ENCODE measurements at places on chromosomes 4 and X.
A peak's percentile ranks its signal among the peaks of the same experiment; 100 is the strongest.

GRCh38 chr4:74202062-74202586 is 44.2 kb downstream of the MTHFD2L start:
- DNase-seq, result no peak

GRCh38 chrX:40109288-40110008 is 11.7 kb upstream of the BCOR start:
- DNase-seq, result no peak

DNA sequence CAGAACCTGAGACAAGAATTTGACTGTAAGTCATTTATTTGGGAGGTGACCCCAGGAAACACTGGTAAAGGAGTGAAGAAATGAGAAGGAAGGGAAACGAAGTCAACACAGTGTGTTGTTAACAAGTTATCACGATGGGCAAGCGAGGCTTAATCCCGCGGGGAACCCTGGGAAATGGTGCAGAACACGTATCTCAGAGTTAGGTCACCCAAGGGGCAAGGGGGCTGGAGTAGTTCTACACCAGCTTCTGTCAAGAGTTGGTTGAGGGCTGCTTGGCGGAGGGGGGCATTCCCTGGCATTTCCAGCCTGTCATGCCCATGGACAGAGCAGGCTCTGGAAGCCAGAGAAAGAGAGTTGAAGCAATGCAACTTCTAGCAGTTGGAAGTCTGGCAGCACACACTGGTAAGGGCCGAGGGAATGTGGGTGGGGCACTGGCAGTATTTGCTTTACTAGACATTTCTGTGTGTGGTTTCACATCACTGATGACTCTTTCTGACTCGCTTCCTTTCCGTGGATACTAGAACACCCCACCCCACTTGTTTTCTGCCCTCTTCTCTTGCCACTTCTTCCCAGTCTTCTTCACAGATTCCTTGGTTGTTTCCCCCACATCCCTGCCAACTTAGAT is 52.2 kb upstream of the ADGRG2 start:
- no peak for DNase-seq

GRCh38 chr4:65600656-65601055 is 69.6 kb downstream of the EPHA5 start:
- DNase-seq, result no peak

GRCh38 chrX:100975212-100975611 is 5.7 kb downstream of the ARL13A start:
- no peak for DNase-seq

DNA sequence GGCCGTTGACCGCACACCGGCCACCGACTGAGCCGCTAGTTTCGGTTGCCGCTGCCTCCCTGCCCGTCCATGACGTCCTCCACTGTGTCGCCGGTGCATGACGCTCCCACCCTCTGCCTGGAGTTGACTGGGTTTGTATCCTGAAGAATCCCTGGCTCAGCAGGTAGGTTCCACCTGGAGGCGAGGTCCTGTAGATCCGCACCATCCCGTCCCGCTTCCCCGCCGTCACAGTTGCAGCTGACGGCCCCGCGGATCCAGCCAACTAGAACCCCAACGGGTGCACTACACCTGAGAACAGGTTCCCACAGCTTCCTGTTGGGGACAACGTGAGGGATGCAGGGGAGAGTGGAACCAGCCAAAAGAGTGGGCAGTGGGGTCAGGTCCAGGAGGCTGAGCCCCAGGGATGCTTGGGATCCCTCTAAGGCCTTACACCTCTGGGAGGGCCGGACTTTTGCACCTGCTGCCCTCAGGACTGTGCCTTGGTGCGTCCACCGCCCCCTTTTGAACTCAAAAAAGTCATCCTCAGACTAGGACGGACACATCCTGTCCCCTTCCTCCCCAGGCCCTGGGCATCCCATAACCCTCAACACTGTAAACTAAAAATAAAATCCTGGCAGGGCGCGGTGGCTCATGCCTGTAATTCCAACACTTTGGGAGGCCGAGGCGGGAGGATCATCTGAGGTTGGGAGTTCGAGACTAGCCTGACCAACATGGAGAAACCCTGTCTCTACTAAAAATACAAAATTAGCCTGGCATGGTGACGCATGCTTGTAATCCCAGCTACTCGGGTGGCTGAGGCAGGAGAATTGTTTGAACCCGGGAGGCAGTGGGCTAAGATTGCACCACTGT is 1.1 kb upstream of the SLBP start:
- DNase-seq, result no peak

GRCh38 chr4:167359711-167360110 is 125.4 kb upstream of the SPOCK3 start:
- DNase-seq, result no peak

GRCh38 chr4:69697536-69698242 is 44.6 kb upstream of the UGT2A1 start:
- DNase-seq, result no peak

DNA sequence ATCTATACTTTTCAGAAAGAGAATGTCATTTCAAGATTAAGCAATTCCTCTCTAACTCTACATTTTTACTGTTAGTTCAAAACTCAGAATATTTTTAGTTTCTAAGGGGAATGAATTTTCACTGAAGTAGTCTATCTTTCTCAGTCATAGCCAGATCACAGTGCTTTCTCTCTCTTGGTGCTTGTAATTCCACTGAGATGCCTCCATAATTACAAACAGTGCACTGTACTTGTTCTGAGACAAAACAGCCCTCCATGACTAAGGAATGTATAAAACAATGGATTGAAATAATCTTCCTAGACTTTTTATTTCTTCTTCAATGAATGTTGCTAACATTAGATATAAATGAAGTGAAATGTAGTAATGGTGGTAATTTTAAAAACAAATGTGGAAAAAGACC is 603.2 kb upstream of the FAM241A start:
- no peak for DNase-seq

- no peak for DNase-seq
Measured at GRCh38 chr4:84263415-84263814, 235.7 kb downstream of the NKX6-1 start.

GRCh38 chrX:112694062-112694461 is 14.3 kb upstream of the LHFPL1 start:
- DNase-seq, result no peak

GRCh38 chr4:42655269-42655637 is 1.7 kb downstream of the ATP8A1 start:
- no peak for DNase-seq

- DNase-seq, result no peak
Measured at GRCh38 chr4:79147251-79147650, 178.6 kb downstream of the NAA11 start.

GRCh38 chrX:13651150-13651549 is 1.8 kb upstream of the TCEANC start:
- no peak for DNase-seq

GRCh38 chrX:115591856-115592842 is 31.2 kb downstream of the PLS3 start:
- DNase-seq, result no peak

GRCh38 chrX:49106930-49107329 is 16.6 kb downstream of the GPKOW start:
- DNase-seq, result no peak

DNA sequence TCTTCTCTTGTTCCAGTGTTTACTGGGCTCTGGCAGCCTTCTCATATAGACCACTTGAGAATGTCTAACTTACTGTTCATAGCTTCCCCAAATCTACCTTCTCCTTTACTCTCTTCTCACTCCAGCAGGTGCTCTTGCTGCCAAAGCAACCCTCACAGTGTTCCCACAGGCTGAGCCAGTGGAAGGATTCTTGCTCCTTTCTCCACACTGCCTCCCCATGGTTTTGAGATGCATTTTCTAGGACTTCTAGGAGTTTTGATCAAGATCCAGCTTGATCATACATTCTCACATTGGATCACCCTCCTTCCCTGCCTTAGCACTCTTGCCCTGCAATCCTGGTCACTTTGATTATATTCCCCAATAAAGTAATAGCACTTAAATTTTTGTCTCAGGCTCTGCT is 230.8 kb downstream of the TMEM47 start:
- no peak for DNase-seq

DNA sequence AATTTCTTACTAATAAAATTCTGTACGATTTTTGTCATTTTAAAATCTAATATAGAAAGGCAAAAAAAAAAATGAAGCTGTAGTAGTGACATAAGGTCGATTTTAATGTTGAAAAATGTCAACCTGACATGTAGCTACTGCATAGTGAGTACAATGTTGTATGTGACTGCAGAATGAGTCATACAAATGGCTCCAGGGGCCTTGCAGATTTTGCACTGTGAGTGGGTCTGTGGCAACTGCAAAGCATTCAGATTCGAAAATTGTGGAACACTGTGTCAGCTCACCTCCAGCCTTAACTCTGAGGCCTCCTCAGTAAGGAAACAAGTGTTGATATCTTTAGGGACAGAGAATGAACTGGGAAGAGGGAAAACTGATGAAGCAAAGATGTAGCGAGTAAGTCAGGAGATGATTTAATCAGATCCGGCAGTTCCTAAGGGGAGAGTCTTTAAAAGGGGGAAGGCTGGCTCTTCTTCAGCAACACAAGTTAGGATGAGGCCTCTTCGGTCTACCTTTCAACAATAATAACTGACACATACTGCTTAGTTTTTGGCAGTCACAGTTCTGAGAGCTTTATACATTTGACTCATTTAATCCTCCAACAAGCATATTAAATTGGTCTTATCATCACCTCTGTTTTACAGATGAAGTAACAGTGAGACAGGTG is 24.9 kb downstream of the TKTL2 start:
- no peak for DNase-seq

GRCh38 chr4:2433609-2434350 is 15.0 kb downstream of the CFAP99 start:
- no peak for DNase-seq

GRCh38 chr4:107631560-107631959 is 88.5 kb downstream of the PAPSS1 start:
- DNase-seq, result no peak

DNA sequence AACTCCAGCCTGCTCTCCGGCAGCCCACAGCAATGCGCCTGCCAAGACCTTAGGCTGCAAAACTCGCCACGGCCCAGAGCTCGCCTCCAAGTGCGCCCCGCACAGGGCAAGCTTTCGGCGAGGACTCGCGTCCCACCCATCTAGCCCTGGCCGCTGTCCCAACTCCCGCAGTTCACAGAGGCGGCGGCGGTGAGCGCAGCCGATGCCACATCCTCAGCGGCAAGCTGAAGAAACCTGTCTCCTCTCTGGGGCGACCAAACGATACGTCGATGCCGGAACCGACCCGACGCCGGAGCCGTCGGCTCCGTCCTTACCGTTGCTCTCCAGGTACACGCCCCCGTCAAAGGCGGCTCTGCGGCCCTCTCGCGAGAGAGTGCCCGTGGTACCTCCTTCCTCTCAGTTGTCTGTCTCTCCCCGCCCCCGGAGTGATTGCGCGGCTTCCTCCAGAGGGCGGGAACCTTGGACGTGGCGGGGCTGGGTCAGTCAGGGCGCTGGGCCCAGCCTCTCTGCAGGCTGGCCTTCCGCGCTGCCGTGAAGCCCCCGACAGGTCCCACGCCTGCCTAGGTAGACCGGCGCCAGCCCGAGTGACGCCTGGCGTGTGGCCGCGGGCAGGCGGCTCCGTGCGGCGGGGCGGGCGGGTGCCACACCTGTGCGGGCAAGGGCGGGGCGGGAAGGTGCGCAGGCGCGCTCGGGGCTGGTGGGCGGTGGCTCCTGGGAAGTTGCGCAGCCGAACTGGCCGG is 380 bp upstream of the RAB33B start:
- DNase-seq, result peak; percentile 96

DNA sequence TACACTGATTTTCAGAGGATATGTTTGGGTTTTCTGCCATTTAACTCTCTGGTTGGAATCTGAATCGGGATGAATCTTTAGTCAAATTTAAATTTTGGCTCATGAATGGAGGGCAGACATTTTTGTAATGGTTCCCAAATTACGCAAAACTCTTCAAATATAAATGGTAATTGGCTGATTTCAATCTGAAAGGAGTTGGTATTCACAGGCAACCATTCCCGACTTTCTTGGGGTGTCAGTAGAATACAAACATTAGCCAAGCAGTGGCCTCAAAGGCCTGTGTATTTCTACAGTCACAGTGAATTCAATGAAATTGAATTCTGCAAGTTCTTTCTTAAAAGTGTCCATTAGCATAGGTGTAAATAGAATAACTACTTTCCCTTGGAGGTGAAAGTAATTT is 668.8 kb upstream of the PRKX start:
- no peak for DNase-seq

GRCh38 chr4:74414149-74414809 is 30.7 kb upstream of the AREG start:
- no peak for DNase-seq

GRCh38 chr4:2220016-2220630 is 21.8 kb downstream of the HAUS3 start:
- peak; percentile 77 for DNase-seq

DNA sequence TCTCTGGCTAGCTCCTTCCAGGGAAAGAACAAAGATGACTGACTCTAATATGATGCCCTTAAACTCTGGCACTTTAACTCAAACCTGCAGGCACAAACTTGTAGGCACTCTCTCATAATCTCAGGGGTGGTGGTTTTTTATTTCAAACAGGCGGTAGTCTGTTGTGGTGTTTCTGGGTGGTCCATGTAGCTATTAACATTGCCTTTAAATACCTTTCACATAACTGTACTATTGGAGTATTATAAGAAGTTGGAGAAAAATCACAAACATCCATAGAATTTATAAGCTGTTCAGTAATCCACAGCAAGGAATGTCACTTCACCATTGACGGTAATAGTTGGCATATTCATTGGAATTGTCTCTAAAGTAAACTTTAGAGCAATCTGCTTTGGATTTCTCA is 204.2 kb upstream of the PDE5A start:
- DNase-seq, result no peak

DNA sequence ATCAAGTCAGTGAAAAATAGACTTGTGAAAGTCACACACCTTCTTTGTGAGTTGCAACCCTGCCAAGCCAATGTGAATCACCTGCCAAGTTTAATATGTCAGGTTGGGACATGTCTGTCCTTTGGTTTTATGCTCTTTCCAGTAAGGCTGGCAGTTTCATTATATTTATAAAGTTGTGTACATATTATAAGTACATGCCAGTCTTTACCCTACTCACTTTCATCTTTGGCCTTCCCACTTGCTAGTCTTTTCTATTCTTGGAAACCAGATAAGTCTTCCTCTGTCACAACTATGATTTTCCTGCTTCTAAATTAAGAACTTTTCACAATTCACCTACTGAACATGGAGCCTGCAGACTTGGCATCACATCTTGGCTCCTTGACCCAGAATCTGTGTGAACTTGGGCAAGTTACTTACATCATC is 680.7 kb upstream of the BOD1L1 start:
- DNase-seq, result no peak

Measured in stimulated activated CD4-positive, alpha-beta T cell treated with anti-CD3 and anti-CD28 coated beads, Interleukin-4, amount 100 ng/mL, for 1 hour (primary cell).